ENCODE measurements at places on chromosomes 3 and 15.

DNA sequence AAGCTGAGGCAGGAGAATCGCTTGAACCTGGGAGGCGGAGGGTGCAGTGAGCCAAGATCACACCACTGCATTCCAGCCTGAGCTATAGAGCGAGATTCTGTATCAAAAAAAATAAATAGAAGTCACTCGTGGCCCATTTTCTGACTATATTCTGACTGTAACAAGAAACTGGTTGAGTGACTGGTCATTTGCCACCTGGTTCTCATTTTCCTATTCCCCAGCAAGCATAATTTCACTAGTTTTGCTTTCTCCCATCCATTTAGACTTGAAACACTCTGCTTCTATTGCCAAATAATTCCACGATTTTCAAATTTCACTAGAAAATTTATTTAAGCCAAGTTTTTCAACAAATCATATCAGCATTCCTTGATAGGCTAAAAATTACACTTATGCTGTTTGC lies 40.7 kb downstream of the C3orf70 start:
- no peak for DNase-seq

- DNase-seq: no peak
These were observed 156.7 kb upstream of the SMAD3 start for GRCh38 chr15:66908744-66909095.

GRCh38 chr3:123997543-123997942 lies 5.6 kb upstream of the ROPN1 start:
- no peak for DNase-seq

- no peak for DNase-seq
These were observed 625.9 kb downstream of the NLGN1 start for GRCh38 chr3:174023421-174023820.

DNA sequence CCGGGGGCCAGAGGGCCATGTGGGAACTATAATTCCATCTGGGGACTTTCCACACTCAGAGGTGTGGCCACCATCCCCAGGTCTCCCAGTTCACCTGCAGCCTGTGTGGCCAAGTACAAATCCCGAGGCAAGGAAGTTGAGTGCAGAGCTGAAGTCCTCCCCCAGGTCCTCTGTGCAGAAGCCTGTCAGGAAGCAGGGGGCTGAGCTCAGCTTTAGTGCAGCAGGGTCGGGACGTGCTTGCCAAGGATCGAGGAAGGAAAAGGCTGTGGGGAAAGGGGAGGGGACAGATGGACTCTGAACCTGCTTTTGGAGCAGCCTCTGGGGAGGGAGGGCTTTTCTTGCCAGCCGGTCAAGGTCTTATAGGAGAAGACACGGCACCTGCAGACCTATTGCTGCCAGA lies 67.7 kb downstream of the CHRNA7 start:
- no peak for DNase-seq

DNA sequence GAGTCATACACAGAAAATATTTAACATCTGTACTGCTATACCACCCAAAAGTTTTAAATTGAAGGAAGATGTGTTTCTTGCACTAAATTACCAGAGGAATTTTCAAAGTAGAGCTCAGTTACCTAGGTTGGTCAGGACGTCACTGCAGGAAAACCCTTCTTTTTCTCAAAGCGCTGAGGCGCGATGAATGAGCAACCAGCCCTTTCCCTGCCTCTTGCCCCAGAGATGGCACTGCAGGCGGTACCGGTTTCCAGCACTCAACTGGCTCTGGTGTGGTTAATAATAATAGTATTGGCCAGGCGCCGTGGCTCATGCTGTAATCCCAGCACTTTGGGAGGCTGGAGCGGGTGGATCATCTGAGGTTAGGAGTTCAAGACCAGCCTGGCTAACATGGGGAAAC lies 49.3 kb downstream of the HES1 start:
- DNase-seq: no peak

- DNase-seq: no peak
These were observed 11.7 kb downstream of the BCL2L10 start for GRCh38 chr15:52100807-52101442.

All from SIG-M5 (cell line).